ENCODE measurements at places on chromosomes 5 and 9.

- DNase-seq, result no peak
These were observed 10.6 kb downstream of the IRX1 start for GRCh38 chr5:3606121-3606831.

DNA sequence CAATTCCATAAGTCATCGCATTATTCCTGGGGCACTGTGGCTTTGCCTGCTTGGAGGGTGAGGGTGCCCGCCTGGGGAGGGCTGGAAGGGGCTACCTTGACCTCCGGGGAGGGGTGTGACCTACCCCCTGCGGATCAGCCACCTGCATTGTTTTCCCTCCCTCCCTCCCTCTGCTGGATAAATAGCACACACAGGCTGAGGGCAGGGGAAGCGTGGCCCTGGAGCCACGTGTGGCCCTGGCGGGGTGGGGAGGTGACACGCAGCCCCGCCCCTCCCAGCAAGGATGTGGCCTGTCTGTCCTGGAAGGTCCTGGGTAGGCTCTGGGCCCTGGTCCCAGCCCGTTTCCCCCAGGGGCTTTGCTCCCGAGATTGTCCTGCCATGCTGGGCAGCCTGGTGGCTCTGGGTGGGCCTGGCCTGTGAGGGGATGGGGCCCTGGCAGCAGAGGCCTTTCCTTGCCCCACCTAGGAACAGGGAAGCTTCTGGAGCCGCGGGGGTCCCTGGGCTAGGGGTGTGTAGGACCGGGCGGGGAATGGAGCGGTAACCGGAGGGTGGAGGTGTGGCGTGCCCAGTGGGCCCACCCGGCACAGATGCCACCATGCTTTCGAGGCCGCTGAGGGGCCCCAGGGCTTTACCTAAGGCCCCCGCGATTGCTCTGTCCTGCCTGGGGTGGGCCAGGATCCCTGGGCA, 33.4 kb downstream of the RXRA start:
- DNase-seq, result no peak

DNA sequence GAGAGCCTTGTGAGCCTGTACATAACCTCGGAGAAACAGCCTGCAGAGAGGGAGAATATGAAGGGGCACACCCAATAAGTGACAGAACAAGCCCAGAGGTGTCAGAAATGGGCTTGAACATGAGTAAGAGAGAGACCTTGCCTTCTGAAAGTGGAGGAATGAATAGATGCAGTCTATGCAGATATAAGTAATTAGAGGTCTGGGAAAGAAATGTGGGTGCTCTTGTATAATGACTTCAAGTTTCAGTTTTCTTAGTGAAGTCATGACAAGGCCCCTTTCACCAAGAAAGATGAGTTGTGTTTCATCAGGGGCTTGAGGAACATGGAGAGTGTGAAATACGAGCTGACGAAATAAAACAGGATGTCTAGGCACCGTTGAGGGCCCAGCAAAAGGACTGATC, 15.1 kb downstream of the GRAMD2B start:
- no peak for DNase-seq

- no peak for DNase-seq
These were observed 100.6 kb downstream of the LHFPL2 start for GRCh38 chr5:78547731-78548615.

DNA sequence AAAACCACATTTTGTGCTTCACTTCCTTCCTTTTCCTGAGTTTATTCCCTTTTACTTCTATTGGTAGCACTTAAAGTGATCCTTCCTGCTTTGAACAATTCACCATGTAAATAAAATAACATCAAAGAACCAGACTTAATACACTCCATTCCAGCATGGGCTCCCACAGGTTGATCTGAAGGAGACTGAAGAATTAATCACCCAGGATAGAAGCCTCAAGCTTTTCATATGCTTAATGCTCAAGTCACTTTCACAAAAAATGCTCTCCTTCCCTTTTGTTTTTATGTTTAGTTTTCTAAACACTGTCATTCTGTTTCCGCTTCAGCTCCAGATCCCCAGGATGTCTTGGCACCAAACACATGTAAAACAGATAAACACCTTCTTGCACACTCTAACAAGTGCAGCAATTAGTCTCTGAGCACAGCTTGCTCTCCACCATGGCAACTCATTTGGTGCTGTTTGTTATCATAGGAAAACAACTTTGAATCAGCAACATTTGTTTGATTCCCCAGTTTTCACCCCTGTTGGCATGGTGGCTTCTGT, 37.0 kb downstream of the DMRTA1 start:
- peak; percentile 6 for DNase-seq

GRCh38 chr5:56985936-56986625, 34.2 kb upstream of the MIER3 start:
- no peak for DNase-seq

DNA sequence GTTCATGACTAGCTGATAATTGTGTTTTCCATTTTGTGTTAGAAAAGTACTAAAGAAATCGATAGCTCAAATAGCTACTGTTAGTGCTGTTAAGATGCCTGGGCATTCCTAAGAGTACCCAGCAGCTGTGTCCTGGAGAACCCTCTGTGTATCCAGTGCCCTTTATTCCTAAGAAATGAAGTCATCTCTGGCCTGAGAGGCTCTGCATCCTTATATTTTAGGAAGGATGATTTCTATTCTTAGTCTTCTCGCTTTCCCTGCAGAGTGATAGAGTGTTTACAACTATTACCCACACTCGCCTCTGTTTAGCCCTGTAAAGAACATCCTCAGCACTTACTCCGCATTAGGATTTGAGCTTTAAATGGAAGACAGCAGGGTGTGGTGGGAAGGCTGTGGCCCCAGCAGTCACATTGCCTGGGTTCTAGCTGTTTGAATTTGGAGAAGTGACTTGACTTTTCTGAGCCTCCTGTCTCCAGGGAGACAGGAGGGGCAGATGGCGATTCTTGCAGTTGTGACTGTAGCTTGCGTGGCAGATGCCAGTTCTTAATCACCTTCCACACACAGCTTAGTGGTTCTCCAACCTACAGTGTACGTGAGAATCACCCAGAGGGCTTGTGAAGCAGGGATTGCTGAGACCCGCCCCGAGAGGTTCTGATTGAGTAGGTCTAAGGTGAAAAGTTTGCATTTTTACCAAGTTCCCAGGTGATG, 177.2 kb upstream of the PITX1 start:
- DNase-seq, result no peak

- no peak for DNase-seq
These were observed 58.7 kb upstream of the SUSD1 start for GRCh38 chr9:112233769-112234168.

- DNase-seq, result peak; percentile 93
These were observed at the start of gene RNF224 for GRCh38 chr9:137227054-137227852. TSS of gene RNF224 (plus strand) at chr9:137227502. CDS start at chr9:137228336, 834 bp downstream.

- no peak for DNase-seq
These were observed 206.9 kb upstream of the PCSK5 start for GRCh38 chr9:75683591-75683990.

DNA sequence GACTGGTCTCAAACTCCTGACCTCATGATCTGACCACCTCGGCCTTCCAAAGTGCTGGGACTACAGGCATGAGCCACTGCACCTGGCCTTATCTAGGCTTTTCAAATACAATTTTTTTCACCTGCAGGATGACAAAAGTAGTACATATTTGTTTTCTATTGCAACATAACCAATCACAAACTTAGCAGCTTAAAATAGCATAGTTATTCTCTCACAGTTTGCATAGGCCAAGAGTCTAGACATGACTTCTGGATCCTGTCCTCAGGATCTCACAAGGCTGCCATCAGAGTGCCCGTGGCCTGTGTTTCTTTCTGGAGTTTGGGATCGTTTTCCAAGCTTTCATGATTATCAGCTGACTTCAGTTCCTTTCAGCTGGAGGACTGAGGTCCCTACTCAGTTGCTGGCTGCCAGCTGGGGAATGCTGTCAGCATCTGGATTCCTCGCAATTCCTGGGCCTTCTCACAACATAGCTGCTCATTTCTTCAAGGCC, 348.9 kb downstream of the ARHGEF28 start:
- DNase-seq, result no peak

- DNase-seq, result peak; percentile 4
These were observed 692.3 kb downstream of the PTPRD start for GRCh38 chr9:9920425-9921060.
